ENCODE measurements at places on chromosomes 6 and 20.
A peak's percentile ranks its signal among the peaks of the same experiment; 100 is the strongest.

DNA sequence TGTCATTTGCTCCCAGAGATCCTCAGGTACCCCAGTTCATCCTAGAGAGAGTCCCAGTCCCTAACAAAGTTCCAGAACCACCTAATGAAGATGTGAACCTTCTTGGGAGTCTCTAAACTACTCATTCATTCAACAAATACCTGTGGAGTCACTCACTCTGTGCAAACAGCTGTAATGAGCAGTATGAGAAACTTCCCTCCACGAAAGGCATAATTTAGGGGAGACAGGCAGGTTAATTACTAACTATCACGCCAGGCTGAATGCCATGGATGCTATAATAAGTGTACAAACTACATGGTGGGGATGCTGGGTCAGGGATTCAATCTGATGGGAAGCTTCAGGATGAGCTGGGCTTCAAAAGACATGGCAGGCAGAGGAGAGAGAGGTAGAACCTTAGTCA lies 70.1 kb upstream of the AFDN start:
- DNase-seq = no peak

DNA sequence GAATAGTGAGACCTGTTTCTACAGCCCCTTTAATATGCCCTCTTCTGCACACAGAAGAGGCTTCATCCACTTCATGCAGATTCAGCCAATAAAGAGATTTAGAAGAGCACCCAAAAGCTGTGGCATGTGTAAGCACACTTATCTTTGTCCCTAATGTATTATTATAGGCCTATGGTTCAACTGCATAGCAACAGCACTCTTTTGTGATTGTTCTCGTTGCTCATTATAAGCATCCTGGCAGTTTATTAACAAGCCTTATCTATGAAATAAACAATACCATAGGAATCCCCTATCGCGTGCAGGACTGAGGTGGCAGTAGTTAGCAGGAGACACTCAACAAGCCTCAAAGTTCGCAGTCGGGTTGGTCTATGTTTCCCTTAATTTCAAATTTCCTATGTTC lies 138.5 kb upstream of the BEND6 start:
- no peak for DNase-seq

DNA sequence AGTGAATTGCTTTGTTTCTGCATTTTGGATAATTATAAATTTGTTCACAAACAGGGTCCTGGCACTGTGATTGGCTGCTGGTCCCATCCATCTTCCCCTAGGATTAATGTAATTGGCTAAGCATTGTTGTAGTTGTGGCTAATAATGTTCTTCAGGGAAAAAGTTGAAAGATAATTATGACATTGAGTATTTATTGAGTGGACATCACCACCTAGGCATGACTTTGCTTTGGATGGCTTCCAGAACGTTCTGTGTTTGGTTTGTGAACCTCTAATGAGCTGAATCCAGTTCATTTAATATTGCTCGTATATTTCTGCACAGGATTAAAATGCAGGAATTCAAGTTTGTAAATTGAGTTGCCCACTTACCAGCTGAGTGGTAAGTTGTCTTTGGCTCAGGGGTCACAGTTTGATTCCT lies 55.1 kb downstream of the ARID1B start:
- DNase-seq = peak; percentile 46

DNA sequence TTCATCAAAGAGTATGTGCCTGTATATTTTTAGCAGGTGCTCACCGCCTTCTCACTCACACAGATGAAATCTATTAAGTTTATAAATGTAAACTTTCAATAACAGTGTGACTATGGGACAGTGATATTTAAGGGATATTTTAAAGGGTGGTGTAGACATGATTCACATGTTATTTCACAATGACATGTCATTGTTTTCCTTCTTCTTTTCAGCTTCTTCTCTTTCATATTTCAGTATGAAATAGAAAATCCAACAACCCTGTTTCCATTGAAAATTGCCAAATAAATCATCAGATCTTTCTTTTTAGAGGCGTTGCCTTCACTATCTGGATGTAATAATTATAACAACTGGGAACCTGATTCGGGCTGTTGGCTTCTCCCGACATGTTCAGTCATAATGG lies 54.8 kb downstream of the PFDN4 start:
- DNase-seq = no peak

DNA sequence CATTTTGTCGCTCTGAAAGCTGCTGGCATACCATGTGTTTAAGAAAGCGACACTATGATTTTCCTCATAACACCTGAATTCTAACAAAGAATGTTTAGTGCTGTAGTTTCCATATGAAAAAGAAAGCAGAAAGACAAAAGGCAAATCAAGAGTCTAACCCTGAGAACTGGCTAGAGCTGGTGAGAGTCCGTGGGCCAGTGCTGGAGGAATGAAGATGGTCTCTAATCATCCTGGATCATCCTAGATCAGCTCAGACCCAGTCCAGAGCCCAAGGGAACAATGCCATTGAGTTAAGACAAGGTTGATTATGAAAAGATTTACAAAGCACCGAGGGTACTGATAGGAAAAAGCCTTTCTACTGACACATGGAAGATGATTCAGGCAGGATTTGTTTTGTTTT lies 73.0 kb upstream of the MYLIP start:
- DNase-seq = no peak

- no peak for DNase-seq
Measured at GRCh38 chr6:94443701-94444100, 1024.3 kb upstream of the EPHA7 start.

DNA sequence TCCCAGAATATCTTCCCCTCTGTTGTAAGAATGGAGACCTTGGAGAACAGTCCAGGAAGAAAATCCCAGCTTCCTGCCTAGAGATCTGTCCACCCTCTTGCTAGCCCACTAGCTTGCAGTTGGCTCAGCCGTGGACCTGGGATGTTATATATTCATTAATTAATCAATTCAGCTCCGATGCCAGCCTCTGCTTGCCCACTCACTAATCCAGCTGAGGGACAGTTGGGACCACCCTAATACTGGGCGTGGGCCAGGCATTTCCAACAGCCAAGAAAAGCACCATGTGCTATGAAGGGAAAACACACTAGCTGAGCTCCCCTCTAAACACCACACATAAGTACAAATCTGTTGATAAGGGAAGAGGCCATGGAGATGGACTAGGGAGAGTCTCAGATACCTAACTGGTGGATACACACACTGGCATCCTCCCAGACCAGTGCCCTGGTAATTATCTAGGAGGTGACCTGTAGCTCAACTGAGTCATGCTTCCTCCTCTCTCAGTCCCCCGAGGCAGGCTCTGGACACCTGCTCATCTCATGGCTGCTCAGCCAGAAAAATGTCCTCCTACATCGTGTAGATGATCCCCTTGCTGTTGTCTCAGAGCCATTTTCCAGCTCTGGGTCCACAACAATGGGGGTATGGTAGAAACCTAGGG lies 78.9 kb downstream of the ANKRD60 start:
- peak; percentile 62 for DNase-seq

DNA sequence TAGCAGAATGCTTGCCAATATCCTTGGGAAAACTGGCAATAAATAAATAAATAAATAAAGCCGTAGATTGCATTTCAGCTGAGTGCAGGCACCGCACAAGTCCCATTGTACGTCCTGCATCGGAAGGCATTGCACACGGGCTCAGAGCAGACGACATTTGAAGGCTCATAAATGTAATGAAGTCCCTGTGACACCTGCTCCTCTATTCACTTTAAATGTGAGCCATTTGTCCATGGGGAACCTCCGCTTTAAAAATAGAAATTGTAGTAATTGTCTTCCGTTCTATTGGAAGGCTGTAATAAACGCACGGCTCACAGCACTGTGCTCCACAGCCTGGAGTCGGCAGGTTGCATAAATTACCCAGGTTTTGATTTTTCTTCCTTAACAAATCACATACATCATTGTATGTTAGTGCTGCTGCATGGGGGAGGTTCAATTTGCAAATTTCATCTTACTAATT lies 32.6 kb downstream of the MYT1 start:
- DNase-seq = no peak
